ENCODE measurements at places on chromosomes 5 and 9.

DNA sequence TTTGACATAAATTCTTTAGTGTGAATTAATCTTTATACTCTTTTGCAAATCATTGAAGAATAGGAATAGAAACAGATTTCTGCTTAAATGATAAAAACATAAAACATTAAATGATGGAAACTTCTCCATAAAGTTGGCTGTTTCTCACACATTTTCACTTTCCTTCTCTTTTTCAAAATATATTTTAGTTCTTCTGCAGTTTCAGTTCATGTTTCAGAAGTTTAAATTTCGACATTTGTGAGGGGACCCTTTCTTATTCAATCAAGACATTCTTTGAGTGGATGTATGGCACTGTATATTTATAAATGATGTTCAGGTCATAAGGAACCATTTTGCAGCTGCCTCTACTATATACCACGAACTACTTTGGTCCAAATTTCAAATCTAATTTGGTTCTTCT, 34.6 kb downstream of the TNFAIP8 start:
- DNase-seq = no peak

GRCh38 chr5:79151942-79152671, 40.5 kb downstream of the BHMT start:
- no peak for DNase-seq

- no peak for DNase-seq
Observed at GRCh38 chr5:115594128-115595047, 7.9 kb downstream of the TICAM2 start.

- DNase-seq = no peak
Observed at GRCh38 chr5:102603670-102604069, 104.9 kb upstream of the SLCO6A1 start.

DNA sequence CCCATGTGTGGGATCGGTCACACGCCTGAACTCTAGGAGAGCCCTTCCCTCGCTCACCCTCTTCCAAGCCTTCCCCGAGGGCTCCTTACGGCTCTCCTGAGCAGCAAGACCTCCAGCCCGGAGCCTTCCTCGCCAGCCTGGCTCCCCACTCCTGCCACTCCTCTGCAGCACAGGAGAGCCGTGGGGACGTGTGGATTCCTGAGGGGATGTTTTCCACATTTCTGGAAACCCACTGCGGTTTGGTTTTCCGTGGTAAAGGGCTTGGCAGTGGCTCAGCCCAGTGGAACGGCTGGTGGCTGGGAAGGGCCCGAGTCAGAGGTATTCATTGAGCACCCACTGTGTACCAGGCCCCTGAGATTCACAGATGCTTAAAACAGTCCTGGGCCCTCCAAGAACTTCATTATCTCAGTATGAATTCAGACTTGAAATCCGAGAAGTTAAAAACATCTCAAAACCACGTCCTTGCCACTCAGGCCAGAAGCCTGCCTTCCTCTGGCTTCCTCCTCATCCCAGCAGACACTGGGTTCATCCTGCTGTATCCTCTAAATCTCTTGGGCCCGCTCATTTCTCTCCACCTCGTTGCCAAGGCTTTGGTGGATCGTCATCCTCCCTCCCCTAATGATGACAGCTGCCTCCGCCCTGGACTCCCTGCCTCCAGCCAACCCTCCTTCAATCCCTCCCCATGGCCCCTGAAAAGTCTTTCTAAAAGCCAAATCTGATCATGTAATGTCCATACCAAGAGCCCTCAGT, 109.6 kb downstream of the FGF18 start:
- no peak for DNase-seq

DNA sequence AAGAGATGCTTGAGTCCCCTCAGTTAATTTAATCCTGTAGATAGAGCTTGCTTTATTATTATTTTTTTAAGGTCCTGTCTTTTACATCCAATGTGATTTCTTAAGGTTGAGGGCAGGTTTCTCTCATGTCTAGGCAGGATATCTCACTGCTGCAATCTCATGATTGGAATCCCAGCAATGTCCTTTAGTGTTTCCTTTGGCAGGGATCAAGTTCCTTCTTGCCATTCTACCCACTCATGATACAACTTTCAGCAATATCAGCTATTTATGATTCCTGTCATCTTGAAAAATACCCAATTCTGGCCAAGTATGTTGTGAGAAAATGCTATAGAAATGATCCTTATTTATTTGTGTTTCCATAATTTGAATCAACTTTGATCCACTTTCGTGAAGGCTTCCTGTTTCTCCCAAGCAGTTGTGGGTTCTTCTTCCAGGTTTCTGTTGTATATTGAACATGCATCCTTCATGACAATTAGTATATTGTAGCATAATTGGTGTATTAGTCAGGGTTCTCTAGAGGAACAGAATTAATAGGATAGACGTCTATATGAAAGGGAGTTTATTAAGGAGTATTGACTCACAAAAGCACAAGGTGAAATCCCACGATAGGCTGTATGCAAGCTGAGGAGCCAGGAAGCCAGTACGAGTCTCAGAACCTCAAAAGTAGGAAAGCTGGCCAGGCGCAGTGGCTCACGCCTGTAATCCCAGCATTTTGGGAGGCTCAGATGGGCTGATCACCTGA, 18.4 kb upstream of the VPS13A start:
- DNase-seq = no peak

- no peak for DNase-seq
Observed at GRCh38 chr5:143025376-143025775, 255.2 kb downstream of the ARHGAP26 start.

DNA sequence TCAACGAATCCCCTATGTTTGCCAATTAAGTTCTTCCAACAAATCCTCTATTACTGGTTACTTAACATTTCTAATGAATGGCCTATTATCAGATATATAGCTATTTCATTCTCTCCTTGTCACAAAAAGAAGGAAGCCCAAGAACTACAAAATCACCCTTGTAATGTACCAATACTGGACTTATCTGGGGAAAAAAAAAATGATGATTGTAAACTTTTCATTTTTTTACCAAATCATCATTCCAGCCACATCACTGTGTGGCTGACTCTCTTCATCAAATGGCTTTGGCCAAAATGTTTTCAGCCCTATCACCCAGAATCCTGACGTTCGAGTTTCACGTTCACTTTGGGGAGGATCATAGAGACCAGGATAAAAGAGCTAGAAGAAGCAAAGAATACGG, 216.7 kb downstream of the ACTL7B start:
- DNase-seq = no peak

DNA sequence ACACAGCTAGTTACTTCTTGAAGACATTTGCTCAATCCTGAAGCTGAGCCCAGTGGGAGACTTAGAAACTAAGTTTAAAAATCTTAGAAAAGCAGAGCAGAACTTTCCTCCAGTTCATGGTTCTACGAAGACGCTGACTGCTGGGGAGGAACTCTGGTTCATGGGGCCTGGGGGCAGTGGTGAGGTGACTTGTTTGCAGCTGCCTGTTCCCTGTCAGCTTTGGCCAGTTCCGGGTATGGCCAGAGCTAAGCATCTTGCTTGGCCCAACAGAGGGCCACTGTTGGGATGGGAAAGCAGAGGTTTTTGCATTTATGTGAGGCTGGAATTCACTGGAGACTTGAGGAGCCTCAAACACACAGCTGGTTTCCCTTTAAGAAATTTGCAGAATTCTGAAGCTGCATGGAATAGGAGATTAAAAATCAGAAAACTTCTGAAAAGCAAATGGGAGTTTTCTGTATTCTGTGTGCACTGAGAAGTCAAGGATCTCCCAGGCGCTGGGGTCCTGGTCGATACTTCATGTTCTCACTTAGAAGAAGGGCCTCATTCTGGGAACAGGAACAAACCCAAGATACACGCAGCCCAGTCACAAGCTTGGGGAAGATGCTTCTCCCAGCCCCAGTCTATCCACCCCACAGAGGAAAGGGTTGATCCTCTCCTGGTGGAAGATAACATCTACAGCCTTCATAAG, 10.6 kb upstream of the HMHB1 start:
- no peak for DNase-seq

- no peak for DNase-seq
Observed at GRCh38 chr9:115413766-115414382, 295.9 kb upstream of the TNC start.

GRCh38 chr5:106974272-106974671, 696.5 kb downstream of the EFNA5 start:
- DNase-seq = no peak

DNA sequence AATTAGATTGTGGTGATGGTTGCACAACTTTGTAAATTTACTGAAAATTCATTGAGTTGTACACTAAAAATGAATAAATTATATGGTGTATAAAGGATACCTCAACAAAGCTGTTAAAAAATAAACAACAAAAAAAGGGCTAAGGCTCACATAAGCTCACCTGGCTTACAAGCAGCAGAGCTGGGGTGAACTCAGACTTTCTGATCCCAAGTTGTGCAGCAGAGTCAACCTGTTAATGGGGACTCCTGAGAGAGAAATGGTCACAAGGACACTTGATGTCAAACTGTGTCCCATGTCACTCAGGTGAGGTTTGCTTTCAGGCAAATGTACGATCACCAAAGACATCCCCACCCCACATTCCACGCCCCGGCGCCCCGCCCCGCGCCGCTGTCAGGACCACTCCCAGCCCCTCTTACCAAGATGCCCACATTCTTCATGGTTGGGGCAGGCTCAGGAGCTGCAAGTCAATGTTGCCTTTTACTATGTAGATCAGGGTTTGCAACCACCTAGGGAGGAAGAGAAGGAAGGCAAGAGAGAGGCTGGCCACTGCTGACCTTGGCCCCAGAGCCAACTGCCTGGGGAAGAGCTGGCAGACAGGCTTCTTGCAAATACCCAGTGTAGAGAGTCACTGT, 22.4 kb upstream of the SLC36A1 start:
- no peak for DNase-seq

DNA sequence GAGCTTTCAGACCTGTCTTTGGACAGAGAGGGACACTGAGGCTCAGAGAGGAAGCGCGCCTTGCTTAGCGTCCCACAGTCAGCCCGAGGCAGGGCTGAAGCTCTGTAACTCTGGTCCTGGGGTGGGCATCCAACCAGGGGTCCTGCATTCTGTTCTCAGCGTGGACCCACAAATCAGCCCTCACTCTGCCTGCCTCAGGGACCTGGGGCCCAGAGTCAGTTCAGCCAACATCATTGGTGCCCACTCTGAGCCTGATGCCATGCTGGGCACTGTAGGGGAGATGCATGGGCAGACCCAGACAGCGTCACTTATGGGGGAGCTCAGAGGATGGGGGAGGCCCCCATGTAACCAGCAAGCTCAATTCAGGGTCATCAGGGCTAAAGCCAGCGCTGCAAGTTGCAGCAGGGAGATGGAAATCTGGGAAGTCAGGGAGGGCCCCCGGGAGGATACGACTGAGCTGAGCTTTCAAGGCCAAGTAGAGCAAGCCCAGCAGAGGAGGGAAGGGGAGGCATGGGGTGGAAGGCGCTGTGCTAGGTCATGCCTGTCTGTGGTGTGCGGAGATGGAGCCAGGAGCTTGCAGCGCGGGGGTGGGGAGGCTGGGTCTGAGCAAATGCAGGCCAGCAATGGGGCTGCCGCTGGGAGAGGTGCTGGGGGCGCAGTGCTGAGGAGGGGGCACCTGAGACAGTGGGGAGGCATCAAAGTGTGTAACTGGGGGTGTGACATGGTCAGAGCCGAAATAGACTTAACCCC, 21.1 kb downstream of the CORO2A start:
- DNase-seq = no peak

DNA sequence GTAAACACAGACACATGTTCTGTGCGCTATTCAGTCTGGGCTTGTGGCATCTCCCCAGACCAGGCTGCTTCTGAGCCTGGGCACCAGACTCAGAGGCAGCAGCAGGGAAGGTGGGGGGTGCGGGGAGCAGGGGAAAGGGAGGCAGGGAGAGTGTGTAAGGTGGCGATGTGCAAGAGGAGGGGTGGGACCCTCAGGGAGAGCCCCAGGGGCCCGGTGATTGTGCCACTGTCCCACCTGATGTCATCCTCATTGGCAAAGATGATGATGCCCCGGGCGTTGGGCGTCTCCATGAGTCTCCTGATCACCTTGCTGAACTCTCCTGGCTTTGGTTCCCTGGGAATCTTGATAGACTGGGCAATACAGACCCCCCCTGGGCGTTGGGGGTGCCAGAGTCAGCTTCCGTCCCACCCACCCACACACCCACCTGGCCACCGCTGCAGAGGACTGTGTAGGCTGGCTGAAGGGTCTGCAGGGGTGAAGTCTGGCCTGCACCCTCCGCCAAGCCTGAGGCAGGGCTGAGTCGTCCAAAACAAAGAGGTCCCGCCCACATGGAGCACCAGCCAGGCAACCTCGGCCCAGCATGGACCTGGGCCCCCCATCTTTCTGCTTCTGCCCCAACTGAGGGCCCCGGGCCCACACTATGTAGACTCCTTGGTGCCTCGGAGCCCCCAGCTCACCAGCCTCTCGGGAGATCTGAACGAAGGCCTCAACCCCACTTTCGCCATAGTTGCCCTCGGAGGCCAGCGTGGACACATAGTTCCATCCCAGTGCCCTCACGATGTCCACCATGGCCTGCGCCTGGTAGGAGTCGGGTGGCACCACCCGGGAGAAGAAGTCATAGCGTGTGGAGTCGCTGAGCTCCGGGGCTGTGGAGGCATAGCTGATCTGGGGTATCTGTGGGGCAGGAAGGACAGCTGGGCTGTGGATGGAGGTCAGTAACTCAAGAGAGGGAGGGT, 3.7 kb downstream of the GRM6 start:
- no peak for DNase-seq

- no peak for DNase-seq
Observed at GRCh38 chr5:154109416-154110106, 70.8 kb downstream of the MFAP3 start.

DNA sequence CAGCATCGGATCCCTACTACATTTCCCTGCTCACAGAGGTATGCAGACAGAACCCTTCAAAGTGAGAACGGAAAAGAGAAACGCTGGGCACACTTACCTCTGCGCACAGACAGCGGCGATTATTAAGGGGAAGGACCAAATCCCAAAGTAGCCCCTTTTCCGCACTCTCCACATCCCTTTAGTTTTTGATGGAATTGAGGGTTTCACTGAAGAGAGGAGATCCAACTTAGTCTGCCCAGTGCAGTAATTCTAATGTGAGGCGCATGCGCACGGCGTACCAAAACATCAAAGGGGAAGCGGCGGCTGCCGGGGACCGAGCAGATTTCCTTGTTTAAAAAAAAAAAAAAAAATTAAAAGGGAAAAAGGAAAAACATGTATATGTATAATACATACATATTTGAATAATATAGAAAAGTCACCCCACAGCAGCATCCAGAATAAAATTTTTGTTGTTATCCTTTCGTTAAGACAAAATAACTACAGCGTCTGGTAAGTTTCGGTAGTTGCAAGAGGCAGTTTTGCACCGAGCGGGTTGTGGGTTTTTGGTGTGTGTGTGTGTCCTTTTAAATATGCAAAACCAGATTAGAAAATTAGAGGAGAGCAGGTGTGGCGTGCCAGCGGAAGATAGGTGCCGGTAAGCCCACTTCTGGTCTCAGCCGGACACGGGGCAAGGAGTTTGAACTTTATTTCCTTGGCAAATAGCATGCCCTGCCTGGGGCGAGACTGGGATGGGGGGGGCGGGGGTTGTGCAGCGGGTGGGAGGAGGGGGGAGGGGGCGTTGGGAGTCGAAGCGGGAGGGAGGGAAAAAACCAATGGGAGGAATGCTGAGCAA, at the start of gene GABRB2:
TSS of gene GABRB2 (minus strand) at position 256 of the 832 bp plus-strand sequence. CDS start at position 174, 82 bp downstream.
- peak; percentile 45 for DNase-seq

DNA sequence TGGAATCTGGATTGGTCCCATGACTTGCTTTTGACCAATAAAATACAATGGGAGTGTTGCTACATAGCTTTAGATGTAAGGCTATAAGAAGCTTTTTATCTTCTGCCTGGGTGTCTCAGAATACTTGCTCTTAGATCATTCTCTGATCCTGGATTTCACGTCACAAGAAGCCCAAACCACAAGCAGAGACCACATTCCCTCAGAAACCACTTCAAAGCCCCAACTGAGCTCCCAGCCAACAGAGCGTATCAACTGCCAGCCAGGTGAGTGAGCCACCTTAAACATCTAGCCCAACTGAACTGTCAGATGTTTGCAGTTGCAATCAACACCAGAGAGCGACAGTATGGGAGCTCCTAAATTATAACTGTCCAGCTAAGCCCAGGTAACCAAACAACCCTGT, 687.1 kb downstream of the TLE1 start:
- DNase-seq = peak; percentile 40

- DNase-seq = peak; percentile 45
Observed at GRCh38 chr9:21996438-21996837, 1.8 kb downstream of the CDKN2B-AS1 start.

Data from NCI-H187 (cell line).